WTC11 (cell line): ENCODE measurements at places on chromosomes 11 and 22.

DNA sequence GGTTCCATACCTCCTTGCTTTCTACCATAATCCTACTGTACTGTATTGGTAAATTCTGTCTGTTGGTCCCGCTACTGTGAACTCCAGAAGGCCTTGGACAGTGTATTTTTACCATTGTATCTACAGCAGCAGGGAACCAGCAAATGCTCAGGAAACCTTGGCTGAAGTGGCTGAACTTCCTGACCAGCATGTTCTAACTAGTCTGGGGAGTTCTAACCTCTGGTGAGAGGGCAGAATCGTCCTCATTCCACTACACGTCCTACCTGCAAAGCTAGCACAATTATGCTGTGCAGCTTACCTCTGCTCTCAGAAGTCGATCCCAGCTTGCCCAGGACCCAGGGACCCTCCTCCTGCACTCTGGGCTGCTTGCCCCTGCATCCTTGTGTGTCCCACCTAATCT, 283.1 kb downstream of the TENM4 start:
- no peaks in the 10 kb centered on the region; the same call in 1 of the 2 replicates for H3K27me3 ChIP-seq
- no peak overlapping the region for H3K27ac ChIP-seq
- DNase-seq = no peak
- 0 out of 2 replicates have a peak, but pooled peaks cover 3% of the 10 kb centered on the region for H3K4me1 ChIP-seq
- no peak overlapping the region for H3K4me3 ChIP-seq

GRCh38 chr11:115197031-115197430, 307.2 kb downstream of the CADM1 start:
- H3K36me3 ChIP-seq = no peaks in the 10 kb centered on the region
- peaks cover 26% of the 10 kb centered on the region for H3K4me1 ChIP-seq
- H3K4me3 ChIP-seq = no peak overlapping the region

- H3K27ac ChIP-seq = no peak overlapping the region
- H3K36me3 ChIP-seq = no peaks in the 10 kb centered on the region
- H3K27me3 ChIP-seq = peaks cover 95% of the 10 kb centered on the region
- H3K4me3 ChIP-seq = no peak overlapping the region
- H3K4me1 ChIP-seq = no peaks in the 10 kb centered on the region
- no peak for DNase-seq
Measured at GRCh38 chr22:23357053-23357452, 176.7 kb downstream of the BCR start.

GRCh38 chr11:20050551-20051333, 109.5 kb downstream of the DBX1 start:
- peak overlapping the region; percentile 81 for H3K27ac ChIP-seq
- peaks cover 72% of the 10 kb centered on the region for H3K36me3 ChIP-seq
- peaks cover 35% of the 10 kb centered on the region for H3K4me1 ChIP-seq
- H3K27me3 ChIP-seq = no peaks in the 10 kb centered on the region
- DNase-seq = peak; percentile 24

GRCh38 chr11:81825346-81825745, 908.3 kb downstream of the FAM181B start:
- H3K27me3 ChIP-seq = no peaks in the 10 kb centered on the region; the same call in 1 of the 2 replicates
- no peak for DNase-seq
- 0 out of 2 replicates have a peak overlapping the region, but pooled peaks have one; percentile 62 for H3K27ac ChIP-seq
- H3K4me1 ChIP-seq = peaks cover 26% of the 10 kb centered on the region

- no peak overlapping the region for H3K27ac ChIP-seq
- H3K36me3 ChIP-seq = no peaks in the 10 kb centered on the region
- DNase-seq = no peak
- no peak overlapping the region for H3K4me3 ChIP-seq
- peaks cover 3% of the 10 kb centered on the region; the same call in 1 of the 2 replicates for H3K4me1 ChIP-seq
Measured at GRCh38 chr22:25746012-25746373, 4.0 kb downstream of the MYO18B start.

GRCh38 chr11:33667819-33668467, 32.7 kb downstream of the C11orf91 start:
- peaks cover 9% of the 10 kb centered on the region for H3K36me3 ChIP-seq
- H3K4me3 ChIP-seq = no peak overlapping the region
- peak overlapping the region; percentile 50 for H3K27ac ChIP-seq
- DNase-seq = no peak
